Thymus (tissue), 14 donors: ENCODE measurements at places on chromosomes 7 and 10. TPM values are rescaled to one million over a fixed set of nuclear protein-coding genes. Genes with fewer than 3 reads are reported as not detected.

SLC18A3 gene
- not detected for total RNA-seq

ZNF25 gene
- 5.0 TPM for total RNA-seq

- peak; percentile 49 for DNase-seq
Observed at GRCh38 chr10:62437696-62438095, 63.5 kb downstream of the ZNF365 start.

DNA sequence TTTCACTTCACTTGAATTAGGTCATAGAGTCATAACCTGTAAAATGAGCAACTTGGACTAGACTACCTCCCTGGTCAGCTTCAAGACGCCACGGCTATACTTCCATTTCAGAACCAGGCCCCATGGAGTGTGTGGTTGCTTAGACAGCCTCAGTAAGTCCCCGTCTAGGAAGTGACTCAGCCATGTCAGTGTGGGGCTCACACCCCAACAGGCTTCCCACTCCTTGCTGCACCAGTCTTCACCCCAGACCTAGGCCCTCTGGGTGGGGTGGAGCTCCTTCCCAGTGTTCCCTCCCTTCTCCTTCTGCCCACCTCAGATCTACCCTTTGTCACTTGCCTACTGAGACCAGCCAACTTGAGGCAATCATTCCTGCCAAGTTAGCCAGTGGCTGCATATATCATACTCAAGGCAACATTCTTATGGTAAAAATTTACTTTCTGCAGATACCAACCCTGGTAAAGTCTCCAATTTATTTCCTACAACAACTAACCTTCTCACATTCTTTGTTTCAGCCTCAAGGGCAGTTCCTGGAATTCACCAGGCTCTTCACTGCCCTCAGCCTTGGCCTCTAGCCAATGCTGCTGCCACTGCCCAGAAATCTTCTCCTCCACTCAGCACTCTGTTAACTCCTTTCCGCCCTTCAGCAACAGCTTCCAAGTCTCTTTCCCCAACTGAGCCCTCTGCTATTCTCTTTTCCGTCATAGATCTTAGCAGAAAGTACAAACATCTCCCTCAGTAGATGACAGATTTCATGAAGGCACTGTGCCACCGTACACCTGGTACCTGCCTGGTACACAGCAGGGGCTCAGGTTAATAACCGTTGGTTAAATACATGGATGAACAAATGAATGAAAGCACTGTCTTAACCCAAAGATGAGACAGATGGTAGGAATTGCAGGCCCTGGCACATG lies 31.3 kb upstream of the ZNRF2 start:
- no peak for DNase-seq

DNA sequence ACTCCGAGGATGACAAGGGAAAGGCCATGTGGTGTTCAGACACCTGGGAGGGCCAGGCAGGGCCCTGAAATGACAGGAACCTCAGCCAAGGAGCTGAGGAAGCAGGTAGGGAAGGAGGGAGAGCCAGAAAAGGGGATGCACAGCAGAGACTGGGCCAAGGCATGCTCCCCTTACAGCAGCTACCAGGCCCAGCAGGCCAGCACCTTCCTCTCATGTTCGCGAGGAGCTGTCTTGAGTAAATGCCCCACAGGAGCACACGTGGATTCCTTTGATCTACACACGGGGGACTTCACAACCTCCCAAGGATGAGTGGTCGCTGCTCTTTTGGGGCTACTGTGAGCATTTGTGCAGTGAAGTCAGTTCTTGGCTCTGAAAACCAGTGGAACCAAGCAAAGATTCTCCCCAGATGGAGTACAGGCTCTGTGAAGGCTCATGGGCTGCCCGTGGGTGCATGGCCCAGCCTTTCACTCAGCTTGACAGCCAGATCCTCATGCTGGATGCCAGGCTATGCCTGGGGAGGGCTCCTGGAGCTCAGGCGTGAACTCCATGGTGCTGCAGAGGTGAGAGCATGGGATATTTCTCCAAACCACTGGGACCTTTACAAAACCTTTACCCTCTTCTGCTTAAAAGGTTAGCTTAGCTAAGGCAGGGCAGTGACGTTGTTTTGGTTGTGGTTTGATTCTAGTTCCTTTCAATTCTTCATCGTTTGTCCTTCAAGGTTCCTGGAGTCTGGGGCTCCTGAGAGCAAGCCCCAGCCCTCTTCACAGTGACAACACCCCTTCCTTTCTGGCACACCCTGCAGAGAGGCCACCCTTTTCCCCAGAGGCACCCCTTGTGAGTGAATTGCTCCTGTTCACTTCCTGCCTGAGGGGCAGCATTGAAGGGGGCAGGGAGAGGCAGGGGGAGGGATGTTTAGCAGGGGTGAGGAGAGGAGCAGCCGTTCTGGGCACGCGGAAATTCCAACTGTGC lies 74.2 kb upstream of the ZPBP start:
- peak; percentile 55 for DNase-seq
